ENCODE measurements at places on chromosomes 6 and 20.

DNA sequence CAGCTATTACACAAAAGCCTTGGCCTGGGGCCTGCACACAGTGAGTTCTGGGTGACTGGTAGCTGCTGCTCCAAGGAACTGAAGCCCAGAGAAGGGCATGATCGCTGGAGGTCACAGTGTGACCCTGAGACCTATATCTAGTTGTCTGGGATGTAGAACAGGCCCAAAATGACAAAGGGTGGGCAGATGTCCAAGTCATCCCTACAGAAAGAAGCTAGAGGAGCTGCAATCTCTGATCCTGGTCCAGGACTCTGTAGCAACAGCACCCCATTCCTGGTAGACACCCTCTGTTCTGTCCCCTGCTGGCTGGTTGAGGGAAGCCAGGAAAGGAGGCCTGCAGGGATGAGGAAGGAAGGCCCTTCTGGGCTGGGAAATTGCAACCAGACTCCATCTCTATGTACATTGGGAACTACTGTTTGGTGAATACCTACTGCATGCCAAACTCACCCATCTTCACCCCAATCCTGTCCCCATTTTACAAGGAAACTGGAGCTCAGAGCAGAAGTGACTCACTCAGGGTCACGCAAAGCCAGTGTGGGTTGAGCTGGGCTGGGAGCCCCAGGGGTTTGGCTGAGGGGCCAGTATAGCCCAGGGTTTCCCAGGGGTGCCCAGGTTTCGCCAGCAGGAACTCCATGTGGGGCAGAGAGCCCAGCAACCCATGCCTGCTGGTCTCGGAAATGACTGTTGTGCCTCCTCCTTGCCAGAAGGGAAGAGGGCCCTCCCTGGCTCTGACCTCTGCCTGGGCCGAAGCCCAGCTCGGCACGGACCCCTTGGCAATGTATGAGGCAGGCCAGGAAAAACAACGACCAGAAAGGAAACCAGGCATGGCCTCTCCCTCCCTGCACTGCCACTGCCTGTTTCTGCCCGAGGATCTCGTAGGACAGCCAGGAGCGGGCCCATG is 44.9 kb upstream of the TLDC2 start:
- DNase-seq: peak; percentile 30

DNA sequence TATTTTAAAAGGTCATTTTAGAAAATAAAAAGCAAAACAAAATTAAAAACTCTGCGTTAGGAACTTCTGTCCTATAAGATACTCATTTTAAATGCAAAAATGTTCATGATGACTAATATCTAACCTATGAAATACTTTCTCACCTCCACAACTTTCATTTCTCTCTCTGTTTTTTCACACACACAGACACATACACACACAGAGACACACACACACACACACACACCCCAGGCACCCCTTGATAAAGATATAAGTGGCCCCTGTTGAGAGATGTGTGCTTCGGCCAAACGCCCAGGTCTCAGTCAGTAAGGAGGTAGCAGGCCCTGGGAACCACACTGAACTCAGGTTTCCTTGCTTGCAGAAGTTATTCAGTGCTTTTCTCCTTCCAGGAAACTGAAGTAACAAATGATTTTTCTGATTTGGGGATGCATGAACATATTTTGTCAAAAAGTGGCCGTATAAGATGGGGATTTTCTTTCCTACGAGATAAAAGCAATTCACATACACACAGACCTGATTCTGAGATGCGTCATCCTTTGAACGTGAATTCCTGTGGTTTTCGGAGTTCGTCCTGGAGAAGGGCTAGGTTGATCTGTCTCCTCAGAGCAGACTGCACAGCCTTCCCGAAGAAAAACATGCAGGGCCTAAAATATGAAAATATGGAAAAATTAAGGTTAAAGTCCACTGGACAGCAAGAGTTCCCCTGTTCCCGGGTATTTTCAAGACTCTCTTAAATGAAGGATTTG is 306.8 kb upstream of the FOXQ1 start:
- no peak for DNase-seq

- DNase-seq: no peak
These were observed 106.3 kb downstream of the GFRAL start for GRCh38 chr6:55433446-55434130.

DNA sequence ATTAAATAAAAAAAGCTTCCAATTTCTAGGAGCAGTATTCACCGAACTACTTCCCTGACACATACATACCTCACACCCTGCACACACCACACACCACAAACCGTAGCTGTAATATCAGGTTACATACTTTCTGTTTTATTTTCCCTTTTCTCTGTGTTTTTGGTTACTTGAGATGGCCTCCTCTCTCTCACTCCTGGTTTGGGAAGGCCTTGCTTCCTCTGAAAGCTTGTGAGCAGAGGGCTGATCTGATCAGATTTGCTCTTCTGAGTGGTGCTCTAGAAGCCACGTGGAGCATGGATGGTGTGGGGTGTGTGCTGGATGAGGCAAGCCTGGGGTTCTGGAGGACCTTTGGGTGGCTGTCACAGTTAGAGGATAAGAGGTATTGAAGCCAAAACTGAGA is 20.9 kb downstream of the UTRN start:
- DNase-seq: no peak

GRCh38 chr6:49826743-49827406 is 39.5 kb downstream of the CRISP1 start:
- DNase-seq: no peak

DNA sequence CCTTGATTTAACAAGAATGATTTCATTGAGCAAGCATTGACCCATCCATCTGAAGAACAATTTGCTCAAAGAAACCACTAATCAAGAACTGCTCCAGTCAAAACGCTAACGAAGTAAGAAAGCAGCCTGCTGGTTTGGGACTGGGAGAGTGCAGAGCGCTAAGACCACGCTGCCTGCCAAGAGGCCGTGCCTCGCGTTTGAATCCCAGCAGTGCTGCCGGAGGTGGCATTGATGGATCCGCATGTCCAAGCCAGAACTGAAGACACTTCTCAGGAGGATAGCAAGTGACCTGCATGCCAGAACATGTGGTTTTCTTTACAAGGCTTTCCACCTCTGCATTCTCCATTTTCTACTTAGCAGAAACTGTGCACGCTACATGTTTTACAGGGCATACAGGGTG is 105.2 kb upstream of the FOXC1 start:
- no peak for DNase-seq

GRCh38 chr20:45588800-45589199 is 9.7 kb upstream of the WFDC8 start:
- DNase-seq: no peak

- DNase-seq: no peak
These were observed 102.1 kb downstream of the MTFR2 start for GRCh38 chr6:136148051-136148450.

- no peak for DNase-seq
These were observed 131.6 kb upstream of the TOP1 start for GRCh38 chr20:40896814-40897700.

DNA sequence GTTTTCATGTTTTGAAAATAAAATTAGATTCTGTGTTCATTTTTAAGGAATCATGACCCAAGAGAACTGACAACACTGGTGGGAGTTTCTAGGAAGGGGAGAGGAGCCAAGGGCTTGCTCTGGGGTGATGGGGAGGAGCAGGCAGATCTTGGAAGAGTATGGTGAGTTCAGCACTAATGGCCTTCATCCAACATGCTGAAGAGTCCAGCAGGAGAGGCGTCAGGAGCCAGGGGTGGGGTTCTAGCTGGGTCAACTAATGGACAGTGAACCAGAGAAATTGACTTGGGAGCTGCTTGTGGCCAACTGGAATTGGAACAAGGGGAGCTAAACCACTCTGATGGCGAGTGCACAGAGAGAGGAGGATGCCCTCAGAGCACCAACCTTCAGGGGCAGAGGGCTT is 107.1 kb downstream of the MRPL14 start:
- DNase-seq: no peak

DNA sequence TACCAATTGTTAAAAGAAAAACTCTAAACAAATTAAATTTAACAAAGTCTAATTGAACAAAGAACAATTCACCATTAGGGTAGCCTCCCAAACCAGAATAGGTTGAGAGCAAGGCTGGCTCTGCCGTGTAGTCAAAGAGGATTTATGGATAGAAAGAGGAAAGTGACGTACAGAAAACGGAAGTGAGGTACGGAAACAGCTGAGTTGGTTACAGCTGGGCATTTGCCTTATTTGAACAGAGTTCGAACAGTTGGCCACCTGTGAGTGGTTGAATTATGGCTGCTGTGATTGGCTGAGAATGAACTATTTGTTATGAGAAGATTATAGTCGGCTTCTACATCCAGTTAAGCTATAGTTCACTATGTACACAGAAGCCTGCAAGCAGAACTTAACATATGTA is 18.5 kb upstream of the ISM1 start:
- no peak for DNase-seq

GRCh38 chr20:5080384-5080877 is 39.3 kb downstream of the PCNA start:
- no peak for DNase-seq

DNA sequence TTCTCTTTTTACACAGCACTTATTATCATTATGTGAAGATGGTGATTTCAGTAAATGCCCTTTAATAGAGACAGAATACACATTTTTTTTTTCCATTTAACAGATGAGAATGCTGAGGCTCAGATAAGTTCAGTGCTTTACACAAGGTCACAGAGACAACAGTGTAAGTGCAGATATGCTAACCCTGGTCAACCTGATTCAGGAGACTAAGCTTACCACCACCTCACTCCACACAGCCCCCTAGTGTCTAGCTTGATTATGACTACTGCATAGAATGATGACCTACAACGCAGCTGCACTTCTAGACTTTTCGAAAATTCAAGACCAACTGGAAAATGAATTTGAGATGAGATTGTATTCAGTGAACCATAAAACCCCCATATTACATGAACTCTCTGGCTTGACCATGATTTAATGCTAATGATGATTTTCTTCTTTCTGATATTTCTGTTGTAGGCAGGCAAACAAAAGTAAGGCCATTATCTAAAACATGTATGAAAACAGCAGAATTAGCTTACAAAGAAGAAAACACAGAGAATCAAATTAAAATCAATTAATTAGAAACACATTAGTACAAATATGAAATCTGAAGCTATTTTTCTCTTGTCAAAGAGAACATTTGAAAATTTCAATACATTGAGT is 212.1 kb upstream of the PHACTR1 start:
- DNase-seq: no peak

DNA sequence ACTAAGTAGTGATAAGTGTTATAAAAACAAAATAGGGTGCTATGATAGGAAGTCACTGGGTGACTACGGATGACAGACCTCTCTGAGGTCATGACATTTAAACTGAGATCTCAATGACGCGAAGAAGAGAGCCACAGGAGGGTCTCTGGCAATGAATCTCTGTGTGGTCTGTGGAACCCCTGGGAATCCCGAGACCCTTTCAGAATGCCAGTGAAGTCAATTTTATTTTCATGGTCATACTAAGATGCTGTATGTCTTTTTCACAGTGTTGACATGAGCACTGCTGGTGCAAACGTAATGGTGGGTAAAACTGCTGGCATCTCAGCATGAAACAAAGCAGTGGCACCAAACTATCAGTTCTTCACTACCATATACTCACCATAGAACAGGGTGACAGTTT is 155.0 kb downstream of the GJA10 start:
- no peak for DNase-seq

DNA sequence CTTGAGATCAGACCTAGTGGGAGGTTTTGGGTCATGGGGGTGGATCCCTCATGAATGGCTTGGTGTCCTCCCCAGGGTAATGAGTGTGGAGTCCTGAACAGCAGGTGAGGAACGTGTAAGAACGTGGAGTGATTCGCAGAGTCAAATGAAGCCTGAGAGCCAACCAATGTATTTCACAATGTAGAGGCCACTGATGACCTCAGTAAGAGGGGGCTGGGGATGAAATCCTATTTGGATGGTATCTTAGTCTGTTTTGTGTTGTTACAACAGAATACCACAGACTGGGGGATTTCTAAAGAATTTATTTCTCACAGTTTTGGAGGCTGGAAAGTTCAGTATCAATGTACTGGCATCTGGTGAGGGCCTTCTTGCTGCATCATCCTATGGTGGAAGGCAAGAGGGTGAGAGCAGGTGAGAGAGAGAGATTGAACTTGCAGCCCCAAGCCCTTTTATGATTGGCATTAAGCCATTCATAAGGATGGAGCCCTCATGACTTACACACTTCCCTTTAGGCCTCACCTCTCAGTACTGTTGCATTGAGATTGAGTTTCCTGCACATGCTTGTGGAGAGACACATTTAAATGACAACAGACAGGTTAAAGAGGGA is 47.3 kb upstream of the HIVEP1 start:
- DNase-seq: no peak

- no peak for DNase-seq
These were observed 3.3 kb downstream of the TRIB3 start for GRCh38 chr20:383889-384288.

DNA sequence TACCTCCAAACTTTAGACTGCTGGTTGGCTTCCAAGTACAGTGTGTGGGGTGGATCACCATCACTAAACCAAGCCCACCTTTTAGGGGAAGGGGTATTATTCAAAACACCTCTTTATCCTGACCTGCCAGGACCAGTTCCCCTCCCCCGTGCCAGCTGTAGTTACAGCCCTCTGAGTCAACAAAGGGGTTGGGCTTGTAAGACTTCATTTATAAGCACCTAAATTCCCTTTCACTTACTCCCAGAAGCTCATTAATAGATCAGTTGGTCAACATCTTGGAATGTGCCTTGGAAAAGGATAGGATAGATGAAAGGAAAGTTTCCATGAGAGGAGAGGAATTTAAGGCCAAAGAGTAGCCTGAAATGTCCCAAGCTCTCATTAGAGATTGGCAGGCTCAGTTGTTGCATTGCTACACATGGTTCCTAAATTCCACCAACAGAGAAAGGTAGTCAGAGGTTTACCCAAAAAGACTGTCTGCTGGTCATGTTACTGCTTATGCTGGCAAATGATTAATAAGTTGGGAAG is 59.2 kb downstream of the TNFAIP3 start:
- no peak for DNase-seq

GRCh38 chr6:131199568-131200272 is 64.5 kb downstream of the AKAP7 start:
- DNase-seq: no peak

DNA sequence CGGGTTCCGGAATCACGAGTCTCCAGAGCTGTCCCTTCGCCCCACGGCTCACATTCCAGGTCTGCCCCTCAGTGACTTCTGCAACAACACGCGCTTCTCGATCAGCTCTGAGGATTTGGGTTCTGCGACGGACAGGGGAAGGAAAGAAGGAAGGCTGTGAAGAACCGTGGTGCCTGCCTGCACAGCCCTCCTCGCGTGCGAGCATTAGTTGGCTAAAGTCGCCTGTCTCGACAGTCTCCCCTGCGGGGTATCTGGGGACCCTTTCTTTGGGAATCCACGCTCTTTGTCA is 23.1 kb downstream of the VPS52 start:
- no peak for DNase-seq

- no peak for DNase-seq
These were observed 2.0 kb downstream of the SEMG2 start for GRCh38 chr20:45223136-45223535.

GRCh38 chr6:136609873-136610706 is 59.9 kb upstream of the MAP7 start:
- DNase-seq: no peak

DNA sequence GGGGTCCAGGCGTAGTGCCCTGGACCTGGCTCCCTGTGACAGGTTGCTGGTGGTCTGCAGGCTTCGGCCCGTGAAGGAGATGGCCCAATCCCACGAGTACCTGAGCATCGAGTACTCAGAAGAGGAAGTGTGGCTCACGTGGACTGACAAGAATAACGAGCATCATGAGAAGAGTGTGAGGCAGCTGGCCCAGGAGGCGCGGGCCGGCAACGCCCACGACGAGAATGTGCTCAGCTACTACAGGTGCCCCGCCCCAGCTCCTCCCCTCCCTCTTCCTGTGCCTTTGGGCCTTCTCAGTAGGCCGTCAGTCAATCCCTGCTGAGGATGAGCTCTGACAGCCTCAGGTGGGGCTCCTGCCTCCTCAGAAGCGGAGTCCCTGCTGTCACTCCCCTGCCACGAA is 42.6 kb downstream of the UQCC2 start:
- DNase-seq: no peak

Data from anterior cingulate cortex (tissue), 58 donors.